Left ventricle myocardium inferior (tissue), 1 donor: ENCODE measurements at places on chromosomes 16 and 17. TPM values are rescaled to one million over a fixed set of nuclear protein-coding genes. Genes with fewer than 3 reads are reported as not detected.

GRCh38 chr17:31136319-31136718 lies 41.5 kb downstream of the NF1 start:
- H3K27me3 ChIP-seq = no peaks in the 10 kb centered on the region
- H3K4me3 ChIP-seq = no peak overlapping the region
- peaks cover 14% of the 10 kb centered on the region for H3K36me3 ChIP-seq
- no peak overlapping the region for H3K27ac ChIP-seq
- H3K4me1 ChIP-seq = peaks cover 11% of the 10 kb centered on the region
- no peak for DNase-seq

DNA sequence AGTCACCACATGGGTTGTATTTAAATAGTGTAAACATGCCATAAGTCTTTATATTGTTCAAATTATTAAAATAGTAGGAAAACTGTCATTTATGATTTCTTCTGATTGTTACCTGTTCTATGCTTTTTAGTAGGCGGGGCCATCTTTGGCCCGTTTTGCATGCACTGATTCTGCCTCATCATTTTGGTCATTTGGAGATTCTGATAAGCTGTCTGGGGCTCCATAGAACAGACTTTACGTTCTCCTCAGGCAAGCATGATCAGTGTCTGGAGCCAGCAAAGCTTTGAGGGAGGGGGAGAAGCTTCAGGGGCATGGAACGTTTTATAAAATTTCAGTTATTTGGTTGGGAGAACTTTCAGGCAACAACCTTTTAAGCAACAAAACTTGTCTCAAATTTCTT lies 8.8 kb downstream of the NDEL1 start:
- peaks cover 42% of the 10 kb centered on the region for H3K36me3 ChIP-seq
- no peak overlapping the region for H3K4me3 ChIP-seq
- no peak for DNase-seq
- peaks cover 92% of the 10 kb centered on the region for H3K4me1 ChIP-seq

DNA sequence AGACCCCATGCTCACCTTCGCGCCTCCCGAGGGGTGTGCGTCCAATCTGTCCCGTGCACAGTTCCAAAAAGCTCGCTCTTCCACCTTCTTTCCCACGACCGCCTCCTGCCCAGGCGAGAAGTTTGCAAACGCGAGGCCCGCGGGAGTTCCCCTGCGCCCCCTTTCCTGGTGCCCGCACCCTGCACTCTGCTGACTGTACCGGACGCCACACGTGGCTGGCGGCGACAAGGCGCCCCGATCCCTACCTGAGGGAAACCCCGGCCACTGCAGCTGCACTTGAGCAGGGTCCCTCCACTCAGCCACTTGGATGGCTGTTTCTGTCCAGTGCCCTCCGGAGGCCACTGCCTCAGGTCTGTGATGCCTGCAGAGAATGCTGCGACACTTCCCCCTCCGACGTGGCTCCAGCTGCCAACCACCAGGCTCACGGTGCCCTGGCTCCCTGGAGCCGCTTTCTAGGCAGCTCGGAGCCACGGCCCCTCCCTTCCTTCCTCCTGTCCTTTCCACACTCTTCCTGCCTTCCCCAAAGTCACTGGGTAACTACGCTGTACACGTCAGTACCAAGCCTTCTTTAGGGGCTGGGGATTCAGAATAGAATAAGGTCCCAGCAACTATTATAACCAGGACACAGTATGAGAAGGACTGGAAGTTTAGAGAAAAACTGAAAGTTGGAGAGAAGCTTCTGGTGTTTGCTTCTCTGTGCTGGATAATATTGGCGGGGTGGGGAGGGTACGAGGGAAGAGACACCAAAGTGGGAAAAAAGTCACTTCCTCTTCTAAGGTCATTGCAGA lies at the start of gene MLKL:
Gene MLKL (minus strand): TSS at position 425 of the 788 bp plus-strand sequence. CDS start 5,105 bp downstream, outside the sequence.
- H3K27me3 ChIP-seq = no peaks in the 10 kb centered on the region
- peak; percentile 55 for DNase-seq
- H3K27ac ChIP-seq = peak within 1 kb of the TSS; percentile 92
- peak within 1 kb of the TSS; percentile 82 for H3K4me3 ChIP-seq
- peaks cover 42% of the 10 kb centered on the region for H3K4me1 ChIP-seq
- H3K36me3 ChIP-seq = no peaks in the 10 kb centered on the region

DNA sequence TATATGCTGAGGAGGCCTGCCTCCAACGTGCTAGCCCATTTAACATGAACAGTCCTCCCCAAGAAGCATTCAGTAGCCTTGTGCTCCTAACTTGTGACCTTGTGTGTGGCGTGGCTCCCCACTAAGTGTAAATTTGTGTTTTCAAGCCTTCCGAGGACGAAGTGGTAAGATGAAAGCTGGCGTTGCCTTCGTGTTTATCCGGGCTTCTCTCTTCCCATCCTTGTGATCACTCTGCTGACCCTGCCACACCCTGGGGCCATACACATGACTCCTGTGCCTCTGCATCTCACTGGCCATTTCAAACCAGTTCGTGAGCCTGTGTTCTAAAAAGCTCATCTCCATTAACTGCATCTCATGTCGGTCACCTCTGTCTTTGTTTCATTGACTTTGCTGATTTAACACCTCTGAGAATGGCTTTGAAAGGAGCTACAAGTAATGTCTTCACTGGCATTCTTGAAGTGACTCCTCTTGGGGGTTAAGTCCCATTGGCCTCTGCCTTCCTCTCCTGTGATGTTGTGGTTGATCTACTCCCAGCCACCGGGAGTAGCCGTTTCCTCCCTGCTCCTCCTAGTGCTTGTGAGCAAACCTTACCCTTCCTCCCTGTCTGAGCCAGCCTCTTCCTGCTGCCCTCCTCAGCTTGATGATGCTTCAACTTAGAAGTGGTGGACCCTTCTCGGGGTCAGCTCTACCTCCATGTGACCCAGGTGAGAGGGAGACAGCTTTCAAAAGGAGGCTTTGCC lies 27.4 kb upstream of the NAGLU start:
- H3K36me3 ChIP-seq = peaks cover 72% of the 10 kb centered on the region
- no peak overlapping the region for H3K4me3 ChIP-seq
- DNase-seq = no peak
- peaks cover 17% of the 10 kb centered on the region for H3K4me1 ChIP-seq
- H3K27ac ChIP-seq = no peak overlapping the region

- no peaks in the 10 kb centered on the region for H3K36me3 ChIP-seq
- H3K27me3 ChIP-seq = peaks cover 11% of the 10 kb centered on the region
- H3K4me1 ChIP-seq = no peaks in the 10 kb centered on the region
- H3K27ac ChIP-seq = no peak overlapping the region
These were observed 582.6 kb upstream of the CDH5 start for GRCh38 chr16:65783709-65784474.

GRCh38 chr17:29194669-29195068 lies 14.5 kb upstream of the MYO18A start:
- DNase-seq = no peak
- H3K27me3 ChIP-seq = no peaks in the 10 kb centered on the region
- H3K36me3 ChIP-seq = no peaks in the 10 kb centered on the region
- H3K4me1 ChIP-seq = no peaks in the 10 kb centered on the region

GRCh38 chr17:9330611-9331271 lies 244.9 kb downstream of the STX8 start:
- H3K27me3 ChIP-seq = no peaks in the 10 kb centered on the region
- H3K27ac ChIP-seq = no peak overlapping the region
- DNase-seq = no peak
- no peaks in the 10 kb centered on the region for H3K4me1 ChIP-seq
- H3K4me3 ChIP-seq = no peak overlapping the region
- H3K36me3 ChIP-seq = peaks cover 5% of the 10 kb centered on the region

GRCh38 chr16:2717383-2718263 lies 2.4 kb downstream of the PRSS27 start:
- H3K4me1 ChIP-seq = peaks cover 37% of the 10 kb centered on the region
- no peak overlapping the region for H3K4me3 ChIP-seq
- no peaks in the 10 kb centered on the region for H3K36me3 ChIP-seq
- no peak overlapping the region for H3K27ac ChIP-seq
- DNase-seq = no peak
- H3K27me3 ChIP-seq = no peaks in the 10 kb centered on the region

DNA sequence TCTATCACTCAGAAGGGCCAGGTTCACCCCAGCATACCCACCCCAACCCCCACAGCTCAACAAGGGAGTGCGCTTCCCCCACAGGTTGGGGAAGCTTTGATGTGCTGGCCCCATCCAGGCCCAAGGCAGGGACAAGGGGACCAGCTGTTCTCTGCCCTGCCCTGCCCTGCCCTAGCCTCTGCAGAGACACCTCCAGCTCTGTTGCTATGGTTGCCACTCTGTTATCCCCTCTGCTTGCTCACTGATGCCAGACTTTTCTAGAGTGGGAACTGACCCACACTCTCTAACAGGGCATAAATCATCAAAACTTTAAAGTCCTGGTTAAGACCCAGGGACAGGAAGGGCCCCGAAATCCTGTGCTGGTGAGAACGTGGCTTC lies 50.4 kb upstream of the ENPP7 start:
- no peak for DNase-seq
- no peaks in the 10 kb centered on the region for H3K36me3 ChIP-seq
- peaks cover 82% of the 10 kb centered on the region for H3K27me3 ChIP-seq
- H3K27ac ChIP-seq = no peak overlapping the region
- H3K4me3 ChIP-seq = no peak overlapping the region

GRCh38 chr17:81365148-81365600 lies 30.1 kb upstream of the BAHCC1 start:
- no peak overlapping the region for H3K27ac ChIP-seq
- no peaks in the 10 kb centered on the region for H3K36me3 ChIP-seq
- no peak for DNase-seq

GRCh38 chr17:30232015-30232823 lies 3.3 kb downstream of the SLC6A4 start:
- no peak overlapping the region for H3K27ac ChIP-seq
- DNase-seq = no peak
- H3K4me3 ChIP-seq = no peak overlapping the region
- H3K27me3 ChIP-seq = peaks cover 58% of the 10 kb centered on the region
- peaks cover 20% of the 10 kb centered on the region for H3K4me1 ChIP-seq

- no peak for DNase-seq
- no peaks in the 10 kb centered on the region for H3K27me3 ChIP-seq
- peaks cover 7% of the 10 kb centered on the region for H3K4me1 ChIP-seq
- H3K36me3 ChIP-seq = peaks cover 18% of the 10 kb centered on the region
- no peak overlapping the region for H3K27ac ChIP-seq
- H3K4me3 ChIP-seq = no peak overlapping the region
These were observed 150.6 kb downstream of the CLEC16A start for GRCh38 chr16:11094857-11095565.

GRCh38 chr16:65769776-65770438 lies 596.6 kb upstream of the CDH5 start:
- H3K36me3 ChIP-seq = no peaks in the 10 kb centered on the region
- DNase-seq = no peak
- no peak overlapping the region for H3K27ac ChIP-seq
- no peaks in the 10 kb centered on the region for H3K27me3 ChIP-seq

DNA sequence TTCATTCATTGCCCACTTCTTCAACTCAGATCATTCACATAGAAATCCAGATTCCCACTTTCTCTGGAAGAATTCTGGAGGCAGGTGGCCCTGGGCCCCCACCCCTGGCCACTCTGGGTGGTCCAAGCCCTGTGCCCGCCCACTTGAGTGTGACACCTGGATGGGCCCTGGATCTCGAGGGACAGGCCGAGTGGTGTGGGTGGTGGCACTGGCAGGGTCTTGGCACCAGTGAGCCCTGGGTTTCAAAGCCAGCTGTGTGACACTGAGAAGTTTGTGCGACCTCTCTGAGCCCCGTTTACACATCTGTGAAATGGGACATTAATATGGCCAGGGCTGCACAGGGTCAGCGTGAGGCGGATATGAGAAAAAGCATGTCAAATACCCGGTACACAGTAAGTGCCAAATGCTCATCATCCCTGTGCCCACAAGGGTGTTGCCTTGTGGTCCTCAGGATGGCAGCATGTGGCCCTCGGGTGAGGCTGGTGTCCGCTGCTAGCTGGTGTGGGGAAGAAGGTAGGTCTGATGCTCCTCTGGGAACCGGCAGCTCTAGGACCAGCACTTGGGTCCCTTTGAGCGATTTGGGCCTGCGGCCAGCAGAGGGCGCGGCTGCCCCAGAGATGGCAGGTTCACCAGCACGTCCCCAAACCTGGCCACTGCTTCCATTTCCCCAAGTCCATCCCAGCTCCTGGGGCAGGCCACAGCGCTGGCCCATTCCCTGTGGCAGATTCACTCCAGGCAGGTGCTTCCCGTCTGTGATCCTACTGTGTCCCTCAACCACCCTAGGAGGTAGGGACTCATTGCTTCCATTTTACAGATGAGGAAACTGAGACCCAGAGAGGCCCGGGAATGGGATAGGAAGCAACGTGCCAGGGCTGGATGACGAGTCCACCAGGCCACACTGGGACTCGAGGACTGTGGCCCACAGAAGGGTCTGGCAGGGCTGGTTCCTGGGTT lies 3.6 kb downstream of the OSGIN1 start:
- H3K27ac ChIP-seq = peak overlapping the region; percentile 33
- no peaks in the 10 kb centered on the region for H3K27me3 ChIP-seq

DNA sequence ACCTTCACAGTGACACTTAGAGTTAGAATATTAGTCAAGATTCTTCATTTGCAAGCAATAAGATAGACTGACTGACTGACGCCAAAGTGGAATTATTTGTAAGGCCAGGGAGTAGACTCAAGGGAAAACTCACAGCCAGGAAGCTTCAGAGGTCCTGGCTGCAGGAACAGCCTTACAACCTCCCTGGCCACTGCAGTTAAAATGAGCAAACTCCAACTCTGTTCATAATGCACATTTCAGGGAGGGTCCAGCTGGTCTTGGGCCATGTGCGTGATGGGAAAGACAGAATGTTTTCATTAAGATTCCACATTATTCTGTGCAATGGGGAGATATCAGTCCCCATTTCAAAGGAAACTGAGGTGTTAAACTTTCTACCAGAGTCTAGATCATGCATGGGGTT lies 9.9 kb downstream of the CAPNS2 start:
- no peaks in the 10 kb centered on the region for H3K4me1 ChIP-seq
- no peaks in the 10 kb centered on the region for H3K27me3 ChIP-seq
- DNase-seq = peak; percentile 27
- H3K27ac ChIP-seq = peak overlapping the region; percentile 32
- H3K36me3 ChIP-seq = peaks cover 22% of the 10 kb centered on the region

- H3K27ac ChIP-seq = no peak overlapping the region
- H3K27me3 ChIP-seq = peaks cover 35% of the 10 kb centered on the region
- no peak for DNase-seq
These were observed 33.7 kb upstream of the KDM8 start for GRCh38 chr16:27169511-27170071.

- no peaks in the 10 kb centered on the region for H3K4me1 ChIP-seq
- DNase-seq = no peak
- H3K27ac ChIP-seq = no peak overlapping the region
- no peaks in the 10 kb centered on the region for H3K36me3 ChIP-seq
- no peaks in the 10 kb centered on the region for H3K27me3 ChIP-seq
These were observed 67.2 kb downstream of the CCDC182 start for GRCh38 chr17:57677858-57678257.

GRCh38 chr16:85202051-85202601 lies 89.9 kb upstream of the CIBAR2 start:
- H3K4me3 ChIP-seq = peak overlapping the region; percentile 9
- no peak for DNase-seq
- H3K27ac ChIP-seq = peak overlapping the region; percentile 94
- H3K36me3 ChIP-seq = no peaks in the 10 kb centered on the region
- H3K27me3 ChIP-seq = no peaks in the 10 kb centered on the region

Gene G6PC1
- not detected for total RNA-seq

Gene VPS4A
- total RNA-seq = 27.4 TPM

Gene CHMP1A
- total RNA-seq = 37.3 TPM

Gene GAST
- total RNA-seq = not detected

Gene HOXB2
- 1.9 TPM for total RNA-seq

Gene GAN
- total RNA-seq = 9.0 TPM
